ENCODE measurements at places on chromosomes 5 and 9. TPM values are rescaled to one million over a fixed set of nuclear protein-coding genes. Genes with fewer than 3 reads are reported as not detected.

GRCh38 chr5:131239686-131240085, 24.2 kb upstream of the CDC42SE2 start:
- no peak for DNase-seq
- H3K4me1 ChIP-seq = no peaks in the 10 kb centered on the region
- H3K36me3 ChIP-seq = no peaks in the 10 kb centered on the region
- H3K27ac ChIP-seq = no peak overlapping the region
- H3K27me3 ChIP-seq = no peaks in the 10 kb centered on the region

DNA sequence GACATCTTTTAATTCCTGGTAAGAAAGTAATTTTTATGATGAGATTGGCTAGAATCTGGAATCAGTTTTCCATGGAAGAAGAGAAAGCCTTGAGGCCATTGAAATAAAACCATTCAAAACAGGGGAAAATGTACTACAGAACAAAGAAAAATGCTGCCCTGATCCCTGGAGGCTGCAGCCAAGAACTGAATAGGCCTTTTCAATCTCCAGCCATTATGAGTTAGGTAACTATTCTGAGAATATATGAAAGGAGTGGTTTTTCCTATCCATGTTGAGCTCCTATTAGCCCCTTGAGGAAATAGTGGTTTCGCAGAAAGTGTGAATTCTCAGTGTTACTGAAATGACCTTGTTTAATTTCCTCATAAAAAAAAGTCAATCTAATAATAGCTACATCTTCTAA, 408.5 kb upstream of the GRAMD2B start:
- no peak for DNase-seq
- peaks cover 12% of the 10 kb centered on the region for H3K4me1 ChIP-seq
- H3K4me3 ChIP-seq = no peak overlapping the region
- H3K27me3 ChIP-seq = no peaks in the 10 kb centered on the region
- no peaks in the 10 kb centered on the region for H3K36me3 ChIP-seq

DNA sequence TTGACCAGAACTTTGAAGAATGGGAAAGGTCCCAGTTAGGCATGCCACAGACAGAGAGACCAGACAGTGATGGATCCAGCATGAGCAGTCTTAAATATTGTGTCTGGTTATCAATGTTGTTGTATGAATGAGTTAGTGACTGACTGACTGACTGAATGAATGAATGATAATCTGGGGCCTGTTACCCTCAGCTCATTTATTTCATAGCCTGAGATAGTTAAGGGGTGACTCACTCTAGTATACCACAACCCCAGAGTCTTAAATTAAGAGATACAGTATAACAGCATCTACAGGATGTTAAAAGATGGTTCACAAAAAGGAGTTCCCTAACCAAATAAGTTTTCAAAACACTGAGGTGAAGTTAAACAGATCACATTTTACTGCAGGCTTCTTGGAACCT, 133.5 kb downstream of the SGCD start:
- H3K27ac ChIP-seq = no peak overlapping the region
- no peaks in the 10 kb centered on the region for H3K27me3 ChIP-seq
- no peak overlapping the region for H3K4me3 ChIP-seq
- no peaks in the 10 kb centered on the region for H3K36me3 ChIP-seq
- no peaks in the 10 kb centered on the region for H3K4me1 ChIP-seq

DNA sequence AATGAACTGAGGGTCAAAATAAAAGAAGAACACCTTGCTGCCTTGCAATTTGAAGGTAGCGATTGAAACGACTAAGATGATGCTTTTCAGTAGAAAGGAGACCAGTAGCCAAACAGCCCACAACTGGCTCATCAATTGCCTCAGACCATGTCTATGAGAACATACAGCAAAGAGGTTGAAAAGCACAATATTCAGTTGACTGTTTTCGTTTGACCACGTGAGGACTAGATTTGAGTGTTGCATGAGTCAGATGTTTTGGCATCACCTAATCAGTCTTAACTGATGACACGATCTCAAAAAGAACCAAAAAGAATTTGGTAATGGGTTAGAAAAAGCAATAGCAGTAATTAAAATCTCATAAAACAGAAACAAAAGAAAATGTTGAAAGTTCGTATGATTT, 82.7 kb upstream of the IL7R start:
- no peak overlapping the region for H3K27ac ChIP-seq
- H3K36me3 ChIP-seq = no peaks in the 10 kb centered on the region
- H3K4me1 ChIP-seq = no peaks in the 10 kb centered on the region
- H3K27me3 ChIP-seq = no peaks in the 10 kb centered on the region
- H3K4me3 ChIP-seq = no peak overlapping the region

The SETD9 gene
- total RNA-seq = 11.9 TPM

The AK8 gene
- total RNA-seq = 0.52 TPM

GRCh38 chr5:55173687-55174230, 782 bp upstream of the CDC20B start:
- no peaks in the 10 kb centered on the region for H3K36me3 ChIP-seq
- H3K4me3 ChIP-seq = peak overlapping the region; percentile 47
- no peaks in the 10 kb centered on the region for H3K4me1 ChIP-seq
- peaks cover 33% of the 10 kb centered on the region for H3K27me3 ChIP-seq

The TAL2 gene
- 0.65 TPM for total RNA-seq
